ENCODE measurements at places on chromosomes 6 and 20.

DNA sequence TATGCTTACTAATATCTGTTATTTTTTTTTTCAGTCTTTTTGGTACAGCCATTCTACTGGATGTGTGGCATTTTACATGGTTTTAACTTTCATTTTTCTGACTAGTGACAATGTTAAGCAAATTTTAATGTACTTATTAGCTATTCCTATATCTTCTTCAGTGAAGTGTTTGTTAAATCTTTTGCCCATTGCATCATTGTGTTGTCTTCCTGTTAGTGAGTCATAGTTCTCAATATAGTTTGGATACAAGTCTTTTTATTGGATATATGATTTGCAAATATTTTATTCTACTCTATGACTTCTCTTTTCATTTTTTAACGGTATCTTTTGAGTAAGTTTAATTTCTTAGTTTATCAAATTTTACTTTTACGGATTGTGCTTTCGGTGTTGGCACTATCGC, 519.4 kb downstream of the CDKAL1 start:
- DNase-seq = no peak

GRCh38 chr6:159880412-159880975, 10.3 kb upstream of the MAS1 start:
- DNase-seq = no peak

- no peak for DNase-seq
These were observed 161.0 kb downstream of the KHDC1L start for GRCh38 chr6:73064266-73064665.

DNA sequence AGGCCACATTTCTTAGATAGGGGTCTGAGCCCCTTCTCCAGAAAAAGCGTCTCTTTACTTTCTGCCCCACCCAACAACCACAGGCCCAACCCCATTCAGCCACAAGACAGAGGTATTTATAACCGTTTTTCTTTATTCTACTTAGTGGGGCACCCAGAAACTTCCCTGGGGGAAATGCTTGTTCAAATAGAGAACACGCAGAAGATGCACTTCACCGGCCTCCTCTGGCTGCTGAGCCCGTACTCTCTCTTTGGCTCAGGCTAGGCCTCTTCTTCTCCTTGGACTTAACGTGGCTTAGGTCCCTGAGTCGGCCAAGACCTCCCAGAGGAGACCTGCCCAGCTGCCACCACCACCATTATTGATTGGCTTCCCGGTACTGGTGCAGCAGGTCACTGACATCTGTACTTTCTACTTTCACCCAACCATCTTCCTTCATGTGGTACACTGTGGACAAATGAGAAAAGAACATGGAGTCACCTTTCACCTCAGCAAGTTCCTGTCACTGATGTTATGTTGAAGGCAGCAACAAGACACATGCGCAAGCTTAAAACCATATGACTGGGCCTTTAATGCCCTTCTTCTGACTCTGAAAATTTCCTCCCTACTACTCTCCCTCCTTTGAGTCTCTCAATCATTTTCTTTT, 2.2 kb upstream of the TAP2 start:
- no peak for DNase-seq

- DNase-seq = no peak
These were observed 65.1 kb upstream of the STX16 start for GRCh38 chr20:58585753-58586540.

DNA sequence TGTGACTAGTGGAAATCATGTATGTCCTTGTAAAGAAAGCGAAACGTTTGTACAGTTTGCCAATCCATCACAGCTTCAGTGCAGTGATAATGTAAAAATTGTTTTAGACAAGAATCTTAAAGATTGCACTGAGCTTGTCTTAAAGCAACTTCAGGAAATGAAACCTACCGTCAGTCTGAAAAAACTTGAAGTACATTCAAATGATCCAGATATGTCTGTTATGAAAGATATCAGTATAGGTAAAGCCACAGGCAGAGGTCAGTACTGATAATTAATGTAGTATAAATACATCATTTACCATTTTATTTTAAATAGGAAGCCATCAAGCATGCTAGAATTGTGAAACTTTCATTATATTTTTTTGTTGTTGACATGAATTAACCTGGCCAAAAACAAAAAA, 60.9 kb upstream of the SMIM8 start:
- DNase-seq = no peak

DNA sequence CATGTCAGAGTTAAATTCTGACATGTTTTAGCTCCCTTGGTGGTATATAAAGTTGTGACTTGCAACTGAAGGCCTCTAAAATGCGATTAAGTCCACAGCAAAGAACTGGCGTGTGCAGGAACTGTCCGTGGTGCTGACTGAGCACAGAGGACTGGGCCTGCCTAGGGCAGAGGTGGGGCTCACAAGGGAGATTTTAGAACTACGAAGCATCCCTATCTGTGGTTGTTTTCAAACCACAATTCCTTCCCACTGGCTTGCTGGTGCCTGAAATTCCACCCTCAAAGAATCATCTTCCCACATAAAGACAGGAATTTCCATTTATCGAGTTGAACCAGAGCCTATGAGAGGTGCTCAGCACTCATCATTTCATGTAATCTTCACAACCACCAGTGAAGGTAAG, 30.1 kb downstream of the RIMS4 start:
- DNase-seq = peak; percentile 8

DNA sequence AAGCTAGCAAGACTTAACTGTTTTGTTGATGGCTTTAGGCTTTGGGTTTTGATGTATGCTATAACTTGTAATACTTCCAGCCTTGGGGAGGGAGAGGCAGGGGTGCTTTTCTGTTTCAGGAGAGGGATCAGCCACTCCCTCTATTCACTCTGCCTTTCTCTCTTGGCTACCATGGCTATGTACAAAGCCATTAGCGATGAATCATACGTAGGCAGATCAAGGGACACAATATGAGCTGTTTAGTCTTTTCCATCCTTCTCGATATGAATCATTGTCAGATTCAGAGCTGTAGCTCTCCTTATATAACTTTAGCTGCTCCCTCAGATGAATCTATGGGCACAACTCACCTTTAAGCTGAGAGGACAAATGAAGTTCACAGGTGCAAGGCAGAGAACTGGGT, 230.6 kb downstream of the TSHZ2 start:
- no peak for DNase-seq

- no peak for DNase-seq
These were observed 18.1 kb downstream of the KCNK5 start for GRCh38 chr6:39211183-39211582.

DNA sequence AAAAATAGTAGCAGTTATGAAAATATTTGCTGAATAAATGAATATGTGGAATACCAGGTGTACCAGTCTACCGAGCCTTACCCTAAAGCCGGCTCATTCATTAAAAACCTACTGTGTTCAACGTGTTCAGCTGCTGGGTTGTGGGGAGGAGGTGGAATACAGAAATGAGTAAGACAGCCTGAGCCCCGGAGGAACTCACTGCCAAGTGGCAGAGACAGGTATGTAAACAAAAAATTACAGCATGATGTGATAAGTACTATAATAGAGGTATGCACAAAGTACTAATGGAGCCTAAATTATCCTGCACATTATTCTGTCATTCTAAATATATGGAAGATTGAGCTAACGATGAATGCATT, 6.8 kb upstream of the ADTRP start:
- no peak for DNase-seq

- no peak for DNase-seq
These were observed 185.1 kb downstream of the JARID2 start for GRCh38 chr6:15430931-15431405.

All from fibroblast of skin of left biceps (primary cell).